Neural progenitor cell (in vitro differentiated cells): ENCODE measurements at places on chromosomes 13 and 19. TPM values are rescaled to one million over a fixed set of nuclear protein-coding genes. Genes with fewer than 3 reads are reported as not detected.

BBC3 gene
- total RNA-seq, result 2.8 and 19.1 TPM in 2 replicates

DNA sequence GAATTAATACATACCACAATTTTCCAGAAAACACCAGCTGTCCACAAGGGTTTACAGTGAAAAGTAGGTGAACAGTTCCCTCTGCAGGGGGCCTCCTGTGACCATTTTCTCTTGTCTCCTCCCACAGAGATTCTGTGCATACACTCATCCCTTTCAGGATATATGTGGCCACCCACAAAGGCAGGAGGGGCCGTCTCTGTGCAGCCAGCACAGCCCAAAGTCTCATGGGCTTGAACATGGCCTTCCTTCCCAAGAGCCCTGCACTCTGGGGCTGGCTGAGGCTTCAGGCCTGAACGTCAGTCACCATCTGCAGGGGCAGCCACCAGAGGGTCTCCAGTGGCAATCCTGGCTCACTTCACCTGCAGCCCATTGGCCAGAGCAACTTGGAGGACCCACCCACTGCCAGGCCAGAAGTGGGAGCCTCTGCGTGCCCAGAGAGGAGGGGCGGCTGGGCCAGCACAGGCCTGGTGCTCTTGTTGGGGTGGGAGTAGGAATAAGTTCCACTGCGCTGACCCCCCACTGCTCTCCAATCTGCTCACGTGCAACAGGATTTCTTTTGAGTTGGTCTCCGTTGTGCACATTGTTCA is 25.1 kb downstream of the TMEM161A start:
- H3K27ac ChIP-seq, result no peak overlapping the region
- no peak overlapping the region for H3K4me3 ChIP-seq
- H3K4me1 ChIP-seq, result peaks cover 8% of the 10 kb centered on the region
- DNase-seq, result peak; percentile 64
- H3K36me3 ChIP-seq, result no peaks in the 10 kb centered on the region

GRCh38 chr13:35856084-35856483 is 275.1 kb downstream of the DCLK1 start:
- no peak overlapping the region for H3K27ac ChIP-seq
- no peak overlapping the region for H3K4me3 ChIP-seq
- H3K36me3 ChIP-seq, result no peaks in the 10 kb centered on the region
- no peak for DNase-seq

ANKLE1 gene
- total RNA-seq, result 2.3 and 3.3 TPM in 2 replicates

PRODH2 gene
- total RNA-seq, result not detected in 2 replicates

GRCh38 chr19:1206150-1206863 is 729 bp downstream of the STK11 start:
- H3K27ac ChIP-seq, result no peak overlapping the region
- peak; percentile 50 for DNase-seq
- peak overlapping the region; percentile 82 for H3K4me3 ChIP-seq
- H3K36me3 ChIP-seq, result no peaks in the 10 kb centered on the region
